ENCODE measurements at places on chromosomes 13 and 19.

DNA sequence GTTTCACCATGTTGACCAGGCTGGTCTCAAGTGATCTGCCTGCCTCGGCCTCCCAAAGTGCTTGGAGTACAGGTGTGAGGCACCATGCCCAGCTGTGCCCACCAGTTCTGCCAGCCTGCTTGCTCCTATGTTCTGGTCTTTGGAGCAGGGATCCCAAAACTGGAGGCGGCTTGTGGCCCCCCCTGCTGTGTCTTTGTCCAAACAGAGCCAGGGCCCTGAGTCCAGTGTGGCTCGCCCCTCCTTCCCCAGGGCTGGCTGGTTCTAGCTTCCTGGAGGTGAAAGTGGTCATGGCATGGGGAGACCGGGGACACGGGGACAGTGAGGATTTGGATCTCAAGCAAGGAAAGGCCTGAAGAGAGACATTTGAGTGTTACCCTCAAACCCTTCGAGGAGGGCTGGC is 11.5 kb upstream of the TINCR start:
- DNase-seq, result no peak

- no peak for DNase-seq
Observed at GRCh38 chr19:30076751-30077670, 135.0 kb downstream of the URI1 start.

GRCh38 chr13:106416645-106417044 is 118.8 kb downstream of the EFNB2 start:
- no peak for DNase-seq

DNA sequence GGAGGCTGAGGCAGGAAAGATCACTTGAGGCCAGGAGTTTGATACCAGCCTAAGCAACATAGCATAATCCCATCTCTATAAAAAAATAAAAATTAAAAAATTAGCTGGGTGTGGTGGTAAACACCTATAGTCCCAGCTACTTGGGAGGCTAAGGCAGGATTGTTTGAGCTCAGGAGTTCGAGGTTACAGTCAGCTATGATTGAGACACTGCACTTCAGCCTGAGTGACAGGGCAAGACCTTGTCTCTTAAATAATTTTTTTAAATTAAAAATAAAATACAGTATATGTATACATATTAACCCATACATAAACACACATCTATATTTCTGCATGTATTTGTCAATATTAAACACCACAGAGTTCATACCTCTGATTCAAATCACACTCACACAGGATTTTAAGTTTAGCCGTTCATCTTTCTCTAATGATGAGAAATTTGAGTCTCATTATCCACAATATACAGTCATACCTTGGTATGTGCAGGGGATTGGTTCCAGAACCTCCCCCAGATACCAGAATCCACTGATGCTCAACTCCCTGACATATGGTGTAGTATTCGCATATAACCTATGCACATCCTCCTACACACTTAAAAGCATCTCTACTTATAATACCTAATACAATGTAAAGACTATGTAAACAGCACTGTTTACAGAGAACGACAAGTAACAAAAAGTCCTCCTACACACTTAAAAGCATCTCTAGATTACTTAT is 44.7 kb downstream of the PSPC1 start:
- DNase-seq, result no peak

- no peak for DNase-seq
Observed at GRCh38 chr13:39749528-39749927, 94.1 kb downstream of the COG6 start.

DNA sequence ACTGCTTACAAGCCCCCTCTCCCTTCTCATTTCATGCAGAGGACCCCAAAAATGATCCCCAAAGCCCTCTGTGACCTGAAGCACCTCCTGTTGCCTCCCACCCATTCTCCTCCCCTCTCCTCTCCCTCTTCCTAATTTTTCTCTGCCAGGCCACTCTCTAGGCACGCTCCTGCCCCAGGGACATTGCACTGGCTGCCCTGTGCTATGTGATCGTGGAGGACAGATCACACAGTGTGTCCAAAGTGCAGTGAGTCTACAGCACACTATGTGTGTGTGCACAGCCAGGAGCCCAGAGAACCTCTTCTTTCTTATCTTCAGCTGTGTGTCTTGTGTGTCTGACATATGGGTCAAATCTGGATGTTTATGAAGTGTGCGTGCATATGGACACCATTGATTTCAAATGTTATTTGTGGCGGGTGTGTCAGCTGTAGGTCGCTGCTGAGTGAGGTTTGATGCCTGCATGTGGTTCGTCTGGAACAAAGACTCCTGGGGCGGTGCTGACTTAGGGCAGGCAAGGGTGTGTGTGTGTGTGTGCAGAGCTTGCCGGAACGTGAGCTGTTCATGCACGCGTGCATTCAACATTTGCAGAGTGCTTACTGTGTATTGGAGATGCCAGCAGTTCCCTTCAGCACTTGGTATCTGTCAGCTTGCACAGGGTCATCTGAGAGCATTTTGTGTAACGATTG is 2.1 kb upstream of the KLHL26 start:
- no peak for DNase-seq

DNA sequence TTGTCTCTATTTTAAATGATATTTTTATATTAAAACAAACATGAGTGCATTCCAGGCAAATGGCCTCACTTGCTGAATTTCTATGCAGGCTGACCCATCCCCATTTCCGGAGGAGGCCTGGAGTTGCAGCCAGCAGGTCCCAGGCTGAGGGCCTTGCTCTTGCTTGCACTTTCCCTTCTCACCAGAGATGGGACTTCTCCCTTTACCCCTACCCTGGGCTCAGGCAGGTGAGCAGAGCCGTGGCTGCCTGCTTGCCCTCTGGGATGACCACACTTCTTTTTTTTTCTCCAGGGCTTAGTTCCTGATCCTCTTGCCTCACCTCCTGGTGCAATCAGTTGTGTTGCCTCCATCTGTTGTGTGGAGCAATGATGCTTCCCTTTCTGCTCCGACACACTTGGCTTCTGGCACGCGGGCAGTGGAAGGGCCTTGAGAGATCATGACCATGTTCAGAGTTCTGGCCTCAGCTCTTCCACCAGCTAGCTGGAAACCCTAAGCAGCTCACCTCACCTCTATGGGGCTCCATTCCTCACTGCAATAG is 11.1 kb upstream of the OLFM4 start:
- no peak for DNase-seq

DNA sequence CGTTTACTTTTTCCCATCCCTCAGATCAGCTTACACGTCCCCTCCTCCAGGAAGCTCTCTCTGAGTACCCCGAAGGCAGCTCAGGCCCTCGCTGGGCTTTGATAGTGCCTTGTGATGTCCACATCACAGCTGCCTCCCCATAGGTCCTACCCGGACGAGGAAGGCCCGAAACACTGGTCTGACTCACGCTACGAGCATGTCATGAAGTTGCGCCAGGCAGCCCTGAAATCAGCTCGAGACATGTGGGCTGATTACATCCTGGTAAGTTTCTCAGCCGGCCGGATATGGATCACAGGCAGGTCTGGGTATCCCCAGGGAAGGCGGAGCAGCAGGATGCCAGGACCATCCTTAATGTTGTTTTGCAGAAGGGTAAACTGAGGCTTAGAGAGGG is 4.8 kb downstream of the COLGALT1 start:
- DNase-seq, result no peak

DNA sequence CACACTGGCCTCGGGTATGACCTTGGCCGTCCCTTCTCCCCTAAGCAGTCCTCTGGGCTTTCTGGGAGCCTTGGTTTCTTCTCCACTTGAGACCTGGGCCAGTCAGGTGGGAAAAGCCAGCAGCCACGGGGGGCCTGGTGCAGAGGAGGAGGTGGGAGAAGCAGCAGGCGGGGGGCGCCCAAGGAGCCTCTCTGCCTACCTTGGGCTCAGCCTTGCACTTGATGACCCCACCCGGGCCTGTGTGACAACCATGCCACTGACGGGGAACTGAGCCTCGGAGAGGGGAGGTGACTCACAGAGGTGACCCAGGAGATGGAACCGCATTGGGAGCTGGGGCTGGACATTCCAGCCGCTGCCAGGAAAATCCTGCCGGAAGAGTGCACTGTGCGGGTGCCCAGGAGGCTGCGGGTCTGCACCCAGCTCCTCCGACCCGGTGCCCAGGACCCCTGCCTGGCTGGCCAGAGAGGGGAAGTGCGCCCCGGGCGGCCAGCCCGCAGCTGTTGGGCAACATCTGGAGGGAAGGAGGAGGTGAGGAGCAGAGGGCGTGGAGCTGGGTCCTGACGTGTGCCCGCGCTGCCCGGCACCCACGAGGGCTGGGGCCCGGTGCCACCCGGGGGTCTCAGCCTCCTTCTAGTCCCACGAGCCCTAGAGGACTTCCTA is 23.4 kb upstream of the SLC7A10 start:
- DNase-seq, result no peak

DNA sequence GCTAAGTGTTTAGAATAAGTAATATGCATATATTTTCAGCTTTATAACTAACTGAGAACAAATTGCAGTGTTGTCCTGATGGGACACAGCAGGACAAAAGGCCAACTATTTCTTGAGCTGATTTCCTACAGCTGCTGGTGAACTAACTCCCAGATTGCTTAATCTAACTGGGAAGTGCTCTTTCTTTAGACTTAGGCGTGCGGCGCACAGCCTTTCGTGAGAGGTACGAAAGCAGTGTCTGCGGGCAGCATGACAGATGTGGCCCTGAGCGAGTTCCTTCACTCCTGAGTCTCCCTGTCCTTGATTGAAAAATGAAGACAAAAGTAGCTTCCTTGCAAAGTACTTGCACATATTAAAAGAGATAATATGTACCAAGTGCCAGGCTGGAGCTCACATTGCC is 47.3 kb upstream of the NPAS1 start:
- no peak for DNase-seq

GRCh38 chr19:34308381-34309367 is 54.3 kb downstream of the GARRE1 start:
- no peak for DNase-seq

DNA sequence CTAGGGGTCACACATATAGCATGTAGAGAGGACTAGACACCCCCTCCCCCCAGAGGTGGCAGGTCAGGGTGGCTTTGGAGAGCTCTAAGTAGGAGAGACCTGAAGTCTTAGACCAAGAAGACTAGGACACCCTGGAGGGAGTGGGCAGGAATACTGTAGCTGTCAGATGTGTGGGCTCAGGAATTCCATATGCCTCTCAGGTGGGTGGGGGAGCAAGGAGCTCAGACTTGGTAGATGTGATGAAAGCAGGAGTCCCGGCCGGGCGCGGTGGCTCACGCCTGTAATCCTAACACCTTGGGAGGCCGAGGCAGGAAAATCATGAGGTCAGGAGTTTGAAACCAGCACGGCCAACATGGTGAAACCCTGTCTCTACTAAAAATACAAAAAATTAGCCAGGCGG is 1.6 kb downstream of the CRB3 start:
- no peak for DNase-seq

DNA sequence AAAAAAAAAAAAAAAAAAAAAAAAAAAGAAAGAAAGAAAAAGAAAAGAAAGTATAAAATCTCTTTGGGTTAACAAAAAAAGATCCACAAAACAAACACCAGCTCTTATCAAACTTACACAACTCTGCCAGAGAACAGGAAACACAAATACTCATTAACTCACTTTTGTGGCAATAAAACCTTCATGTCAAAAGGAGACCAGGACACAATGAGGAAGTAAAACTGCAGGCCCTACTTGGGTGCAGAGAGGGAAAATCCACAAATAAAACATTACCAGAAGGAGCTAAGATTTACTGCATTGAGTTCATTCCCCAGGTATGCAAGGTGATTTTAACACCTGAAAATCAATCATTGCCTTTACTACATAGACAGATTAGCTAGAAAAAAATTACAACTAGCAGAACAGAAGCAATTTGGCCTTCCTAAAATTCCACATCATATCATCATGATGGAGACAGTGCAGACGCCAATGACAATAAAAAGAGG is 9.6 kb upstream of the CEACAM5 start:
- DNase-seq, result no peak

GRCh38 chr13:110850840-110851239 is 64.0 kb downstream of the ANKRD10 start:
- no peak for DNase-seq

- no peak for DNase-seq
Observed at GRCh38 chr13:25380082-25380481, 8.3 kb downstream of the ATP8A2 start.

GRCh38 chr19:16446724-16447368 is 24.9 kb downstream of the EPS15L1 start:
- no peak for DNase-seq

GRCh38 chr19:47757617-47758442 is 12.5 kb downstream of the NOP53 start:
- DNase-seq, result no peak

DNA sequence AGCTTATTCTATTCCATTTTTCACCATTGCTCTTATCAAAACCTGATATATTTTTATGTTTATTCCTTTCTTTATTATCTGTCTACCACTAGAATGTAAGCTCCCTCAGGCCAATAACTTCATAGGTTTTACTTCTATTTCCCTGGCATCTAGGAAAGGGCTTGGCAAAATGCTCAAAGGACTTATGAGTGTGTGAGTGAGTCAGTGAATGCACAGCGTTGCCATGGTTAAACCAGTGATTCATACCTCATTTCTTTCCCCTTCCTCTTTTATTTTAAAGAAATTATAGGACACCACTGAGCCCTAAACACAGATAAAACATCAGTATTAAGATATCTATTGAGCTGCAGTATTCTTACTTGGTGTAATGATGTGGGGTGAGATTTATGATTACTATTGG is 162.1 kb downstream of the GPC6 start:
- DNase-seq, result no peak

GRCh38 chr19:49120868-49121267 is 1.5 kb downstream of the PPFIA3 start:
- no peak for DNase-seq

DNA sequence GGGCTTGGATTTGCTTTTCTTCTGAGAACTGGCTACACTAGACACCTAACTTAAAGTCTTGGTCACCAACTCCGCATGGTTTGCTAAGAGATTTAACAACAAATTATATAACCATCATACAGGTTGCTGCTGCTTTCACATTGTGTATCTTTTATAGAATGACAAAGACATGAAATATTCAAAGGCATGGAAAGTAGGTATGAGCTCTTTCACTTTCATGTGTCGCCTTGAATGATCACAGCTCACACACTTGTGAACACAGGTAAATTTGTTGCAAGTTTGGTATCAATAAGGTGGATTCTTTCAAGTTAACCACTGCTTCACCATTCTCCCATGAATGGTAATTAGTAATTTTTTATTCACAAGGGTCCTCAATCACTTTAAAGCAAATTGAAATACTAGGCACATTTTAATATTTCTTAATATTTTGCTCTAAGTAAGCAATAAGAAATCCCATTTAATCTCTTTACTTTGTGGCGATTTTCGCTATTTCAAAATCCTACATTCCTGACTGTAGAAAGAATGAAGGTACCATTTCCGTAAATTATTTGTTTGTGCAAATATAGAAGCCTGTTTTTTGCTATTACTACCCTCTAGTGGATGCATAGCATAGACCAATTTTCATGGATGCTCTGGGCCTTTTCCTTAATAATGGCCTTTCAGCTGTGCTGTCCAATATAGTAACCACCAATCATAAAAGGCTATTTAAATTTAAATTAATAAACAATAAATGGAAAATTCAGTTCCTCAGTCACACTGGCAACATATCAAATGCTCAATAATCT is 45.5 kb upstream of the FREM2 start:
- DNase-seq, result no peak

GRCh38 chr13:50015258-50015657 is at the start of gene KCNRG:
KCNRG (plus strand) TSS chr13:50015444; CDS start chr13:50015494, 50 bp downstream.
- DNase-seq, result no peak

- no peak for DNase-seq
Observed at GRCh38 chr13:99256283-99256682, 1.9 kb downstream of the GPR18 start.
